SK-N-MC (cell line): ENCODE measurements at places on chromosomes 3 and 15.

DNA sequence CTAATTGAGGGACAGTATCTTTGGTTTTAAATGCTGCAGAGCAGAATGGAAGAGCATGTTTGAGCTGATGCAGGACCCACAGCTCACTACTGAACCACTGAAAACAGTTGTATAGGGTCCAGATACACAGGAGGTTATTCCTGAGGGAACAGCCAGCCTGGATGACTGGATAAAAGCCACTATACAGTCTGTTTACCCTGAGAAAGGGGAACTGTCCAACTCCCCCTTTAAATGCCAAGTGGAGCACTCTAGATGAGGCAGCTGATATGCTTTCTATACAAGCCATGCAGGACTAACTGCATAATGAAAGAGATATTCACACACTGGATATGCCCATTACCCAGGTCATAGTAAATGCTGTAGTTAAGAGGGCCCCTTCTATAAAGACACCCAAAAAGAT, 138.6 kb downstream of the IMPG2 start:
- DNase-seq, result no peak

DNA sequence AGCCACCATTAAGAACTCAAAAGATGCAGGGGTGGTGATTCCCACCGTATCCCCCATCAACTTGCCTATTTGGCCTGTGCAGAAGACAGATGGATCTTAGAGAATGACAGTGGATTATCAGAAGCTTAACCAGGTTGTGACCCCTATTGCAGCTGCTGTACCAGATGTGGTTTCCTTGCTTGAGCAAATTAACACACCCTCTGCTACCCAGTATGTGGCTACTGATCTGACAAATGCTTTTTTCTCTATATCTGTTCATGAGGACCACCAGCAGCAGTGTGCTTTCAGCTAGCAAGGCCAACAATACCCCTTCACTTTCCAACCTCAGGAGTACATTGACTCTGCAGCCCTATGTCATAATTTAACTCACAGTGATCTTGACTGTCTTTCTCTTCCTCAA, 8.6 kb upstream of the MCF2L2 start:
- no peak for DNase-seq

GRCh38 chr15:23773093-23773492, 86.0 kb upstream of the NDN start:
- no peak for DNase-seq

DNA sequence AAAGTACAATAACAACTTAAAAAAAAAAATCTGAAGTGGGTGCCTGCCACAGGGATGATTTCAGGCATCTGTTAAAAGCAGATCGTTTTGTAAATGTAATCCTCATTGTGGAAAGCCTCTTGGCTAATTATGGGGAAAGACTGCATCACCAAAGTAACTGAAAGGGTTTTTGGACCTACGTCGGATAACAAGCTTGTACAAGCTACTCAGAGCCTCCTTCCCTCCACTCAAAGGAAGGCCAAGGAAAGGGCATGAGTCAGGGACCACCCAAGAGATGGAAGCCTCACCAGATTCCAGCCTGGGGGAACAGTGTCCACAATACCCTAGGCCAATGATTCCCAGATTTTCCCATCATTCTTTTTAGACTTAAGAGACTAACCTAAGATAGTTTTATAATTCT, 84.3 kb downstream of the ATP1B3 start:
- DNase-seq, result no peak

GRCh38 chr15:66952756-66953522, 112.5 kb upstream of the SMAD3 start:
- DNase-seq, result no peak

DNA sequence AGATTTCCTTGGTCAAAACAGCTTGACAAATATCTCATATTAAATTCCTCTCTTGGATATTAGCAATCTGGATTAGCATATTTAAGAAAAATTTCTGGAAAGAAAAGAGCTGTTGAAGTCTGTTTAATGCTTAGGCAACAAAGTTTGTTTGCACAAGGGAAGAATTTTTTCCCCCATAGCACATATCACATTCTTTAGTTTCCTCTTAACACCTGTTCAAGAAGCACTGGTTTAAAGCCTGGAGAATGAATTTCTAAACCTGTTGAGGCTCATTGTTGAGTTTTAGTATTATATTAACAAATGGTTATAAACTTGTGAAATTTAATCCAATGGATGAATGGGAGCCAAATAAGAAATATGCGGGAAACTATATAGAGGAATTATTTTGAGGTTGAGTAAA, 41.5 kb downstream of the NLGN1 start:
- DNase-seq, result no peak

- DNase-seq, result no peak
Measured at GRCh38 chr3:10740954-10741353, 75.1 kb upstream of the SLC6A11 start.

- DNase-seq, result no peak
Measured at GRCh38 chr3:186988806-186989205, 58.5 kb downstream of the ST6GAL1 start.

GRCh38 chr3:88611826-88612326, 462.1 kb downstream of the C3orf38 start:
- DNase-seq, result no peak

DNA sequence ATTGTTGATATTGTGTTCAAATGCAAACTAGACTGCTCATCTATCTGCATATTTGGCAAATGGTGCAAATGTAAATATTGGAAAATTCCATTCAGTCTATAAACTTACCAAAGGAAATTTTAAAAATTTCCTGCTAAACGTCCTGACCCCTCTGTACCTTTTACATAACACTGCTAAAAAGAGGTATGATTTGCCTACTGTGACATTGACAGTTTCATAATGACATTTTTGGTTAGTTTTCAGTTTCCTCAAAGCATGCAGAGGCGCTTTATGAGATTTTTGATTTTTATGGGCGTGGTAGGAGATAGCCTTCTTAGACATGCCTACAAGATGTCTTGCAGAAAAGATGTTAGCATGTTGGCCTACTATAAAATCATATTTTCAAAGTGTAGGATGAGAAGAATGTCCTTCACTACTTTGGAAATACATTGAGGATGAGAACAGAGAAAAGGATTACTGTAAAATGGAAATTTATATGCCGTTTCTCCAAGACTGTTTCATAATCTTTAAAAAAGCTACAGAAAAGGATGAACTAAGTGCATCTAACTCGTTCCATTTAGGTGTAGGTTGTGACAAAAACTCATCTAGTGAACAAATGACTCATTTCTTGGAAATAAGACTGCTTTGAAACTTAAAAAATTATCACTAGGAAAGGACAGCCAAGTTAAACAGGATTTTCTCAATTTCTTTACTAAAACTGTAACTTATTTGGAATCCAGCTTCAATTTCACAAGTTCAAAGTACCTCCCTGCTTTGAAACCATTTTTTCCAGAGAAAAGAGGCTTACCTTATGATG, 14.5 kb upstream of the ISLR start:
- DNase-seq, result no peak

DNA sequence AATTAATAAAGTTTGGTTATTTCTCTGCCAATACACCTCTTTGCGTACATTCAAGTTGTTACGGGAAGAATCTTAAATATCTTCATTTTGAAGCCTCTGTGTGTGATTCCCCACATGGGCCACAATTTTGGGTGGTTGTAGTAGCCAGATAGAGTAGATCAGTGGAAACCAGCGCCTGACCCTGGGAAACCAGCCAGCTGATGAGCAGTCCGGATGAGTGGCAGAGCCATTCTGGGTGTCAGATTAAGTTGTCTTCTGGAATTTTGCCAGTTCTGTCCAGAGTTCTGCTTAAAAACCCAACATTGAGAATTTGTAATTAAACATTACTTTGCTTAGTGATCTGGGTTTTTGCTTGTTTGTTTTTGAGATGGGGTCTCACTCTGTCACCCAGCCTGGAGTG, 49.7 kb downstream of the MRPS25 start:
- DNase-seq, result no peak

DNA sequence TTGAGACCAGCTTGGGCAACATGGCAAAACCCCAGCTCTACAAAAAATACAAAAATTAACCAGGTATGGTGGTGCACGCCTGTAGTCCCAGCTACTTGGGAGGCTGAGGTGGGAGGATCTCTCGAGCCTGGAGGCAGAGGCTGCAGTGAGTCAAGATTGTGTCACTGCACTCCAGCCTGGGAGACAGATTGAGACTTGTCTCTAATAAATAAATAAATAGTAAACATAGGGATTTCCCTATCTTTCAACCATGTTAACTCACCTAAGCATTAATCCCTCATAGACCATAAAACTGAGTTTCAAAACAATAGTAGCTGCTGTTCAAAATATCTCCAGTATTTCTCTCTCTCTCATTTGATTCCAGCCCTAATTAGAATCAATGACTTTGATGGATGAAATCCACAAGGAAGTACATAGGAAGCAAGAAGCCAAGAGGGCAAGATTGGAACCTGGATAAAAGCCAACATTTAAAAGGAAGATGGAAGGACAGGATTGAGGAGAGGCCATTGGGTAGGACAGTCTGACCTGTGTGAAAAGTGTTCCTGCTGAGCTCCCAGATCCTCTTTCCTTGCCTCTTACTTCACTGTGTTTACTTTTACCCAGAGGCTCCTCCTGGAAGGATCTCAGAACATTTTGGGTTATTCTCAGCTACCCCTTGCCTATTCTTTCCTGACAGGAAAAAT, 12.4 kb upstream of the TTBK2 start:
- DNase-seq, result no peak

DNA sequence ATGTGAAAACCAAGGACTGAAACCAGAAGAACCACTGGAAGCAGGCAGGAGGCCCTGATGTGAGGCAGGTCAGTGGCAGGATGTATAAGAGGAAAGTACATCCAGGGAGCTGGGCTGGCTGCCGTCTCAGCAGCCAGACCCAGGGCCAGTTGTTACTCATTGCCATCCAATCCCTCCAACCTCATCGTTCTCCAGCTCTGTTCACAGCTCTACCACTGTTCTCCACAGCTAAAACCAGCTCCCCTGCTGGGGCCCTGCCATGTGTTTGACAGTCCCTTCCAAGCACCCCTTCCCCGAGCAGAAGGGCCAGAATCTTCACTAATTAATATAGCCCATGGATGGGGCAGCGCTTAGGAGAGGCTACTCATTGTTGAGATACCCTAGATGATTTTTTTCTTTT, 206.6 kb downstream of the MECOM start:
- no peak for DNase-seq

GRCh38 chr15:90814191-90814821, 54.1 kb upstream of the FURIN start:
- DNase-seq, result no peak

GRCh38 chr3:156978481-156978961, 152.4 kb downstream of the LEKR1 start:
- DNase-seq, result no peak

DNA sequence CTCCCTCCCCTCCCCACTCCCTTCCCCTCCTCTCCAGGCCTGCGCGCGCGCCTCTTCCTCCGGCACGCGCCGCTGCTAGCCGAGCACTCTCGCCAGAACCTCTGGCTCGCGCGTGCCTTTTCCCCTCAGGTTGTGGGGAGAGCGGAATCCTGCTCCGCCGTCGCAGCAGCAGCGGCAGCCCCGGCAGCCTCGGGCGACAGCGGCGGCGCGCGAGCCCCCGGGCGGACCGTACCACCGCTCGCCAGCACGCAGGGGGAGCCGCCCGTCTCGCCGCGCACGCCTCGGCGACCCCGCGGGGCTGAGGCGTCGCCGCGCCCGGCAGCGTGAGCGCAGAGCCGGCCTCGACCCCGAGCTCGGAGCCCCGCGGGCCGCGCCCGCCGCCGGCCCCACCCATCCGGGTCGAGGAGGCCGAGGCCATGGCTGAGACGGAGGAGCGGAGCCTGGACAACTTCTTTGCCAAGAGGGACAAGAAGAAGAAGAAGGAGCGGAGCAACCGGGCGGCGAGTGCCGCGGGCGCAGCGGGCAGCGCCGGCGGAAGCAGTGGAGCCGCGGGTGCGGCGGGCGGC, at the start of gene CDV3:
Gene CDV3 (plus strand): TSS at position 58 of the 566 bp plus-strand sequence. CDS start 359 bp downstream, at position 417.
- DNase-seq, result no peak

DNA sequence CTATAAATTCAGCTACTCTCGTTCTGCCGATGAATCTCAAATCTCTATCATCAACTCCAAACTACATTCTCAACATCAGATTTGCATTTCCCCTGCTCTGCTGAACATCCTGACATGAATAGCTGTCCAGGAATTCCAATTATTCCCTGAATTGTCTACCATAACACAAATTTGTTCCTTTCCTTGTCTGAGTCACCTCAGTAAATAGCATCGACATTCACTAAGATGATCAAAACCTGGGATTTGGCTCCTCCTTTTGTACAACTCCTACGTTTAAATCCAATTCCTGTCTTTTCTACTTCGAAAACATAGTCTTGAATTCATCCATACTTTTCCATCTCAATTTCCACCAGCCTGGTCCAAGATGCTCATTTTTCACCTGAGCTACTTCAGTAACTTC, 107.0 kb downstream of the GREM1 start:
- DNase-seq, result no peak

DNA sequence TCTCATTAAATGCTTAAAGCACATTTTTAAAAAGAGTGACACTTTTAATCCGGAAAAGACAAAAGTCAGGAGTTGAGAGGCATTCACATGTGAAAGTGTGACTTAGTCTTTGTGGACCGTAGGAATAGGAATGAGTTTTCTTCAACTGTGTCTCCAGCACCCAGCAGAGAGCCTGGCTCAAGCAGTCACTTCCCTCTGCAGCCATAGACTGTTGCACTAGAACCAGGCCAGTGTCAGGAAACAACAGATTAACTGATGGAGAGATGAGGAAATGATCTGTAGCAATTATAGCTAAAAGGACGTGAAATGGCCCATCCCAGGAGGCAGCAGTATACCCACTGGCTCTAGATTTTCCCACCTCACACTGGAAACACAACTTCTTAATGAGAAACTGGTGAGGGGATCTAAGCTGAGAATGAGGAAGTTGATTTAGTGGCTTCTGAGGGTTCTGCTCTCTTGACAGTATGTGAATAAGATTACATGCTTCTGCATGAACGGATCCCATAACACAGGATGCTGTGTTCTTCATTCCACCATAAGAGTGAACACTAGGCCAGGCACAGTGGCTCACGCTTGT, 19.8 kb downstream of the CFAP92 start:
- DNase-seq, result no peak

DNA sequence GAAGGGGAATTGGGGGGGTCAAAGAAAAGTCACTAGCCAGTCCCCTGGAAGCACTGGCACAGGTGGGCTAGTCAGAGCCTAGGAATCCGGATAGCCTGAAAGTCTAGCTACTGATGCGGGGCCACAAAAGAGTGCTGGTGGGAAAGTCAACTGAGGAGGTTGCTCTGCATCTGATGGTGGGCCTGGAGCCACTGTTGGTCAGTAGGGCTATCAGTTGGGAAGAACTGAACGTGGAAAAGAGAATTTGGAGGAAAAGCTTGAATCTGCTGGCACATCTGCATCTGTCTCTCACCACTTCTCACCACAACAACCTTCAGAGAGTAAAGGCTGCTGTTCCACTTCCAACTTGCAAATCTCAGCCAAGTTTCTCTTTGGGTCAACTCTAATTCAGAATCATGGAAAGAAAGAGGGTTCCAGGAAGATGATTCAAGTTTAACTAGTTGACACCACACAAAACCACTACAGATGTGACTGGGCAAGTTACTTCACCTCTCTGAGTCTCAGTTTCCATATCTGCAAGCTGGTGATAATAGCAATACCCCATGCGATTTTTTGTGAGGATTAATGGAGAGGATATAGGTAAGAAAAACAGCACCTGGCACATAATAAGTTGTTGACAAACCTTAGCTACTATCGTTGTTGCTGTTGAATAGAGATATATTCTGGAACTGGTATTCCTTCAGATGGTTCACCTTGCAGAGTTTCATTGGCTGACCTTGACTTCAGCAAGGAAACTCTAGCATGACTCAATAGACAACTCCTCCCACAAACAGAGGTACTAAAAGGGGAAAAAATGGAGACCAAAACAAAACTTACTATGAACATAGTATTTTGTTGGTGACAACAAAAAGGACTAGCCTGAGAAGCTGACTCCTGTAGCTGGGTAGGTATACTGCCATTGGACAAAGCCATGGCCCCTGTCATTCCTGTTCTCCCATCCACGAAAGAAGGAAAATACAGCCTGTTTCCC, 280.2 kb upstream of the STT3B start:
- no peak for DNase-seq

GRCh38 chr15:33200444-33200843, 5.9 kb upstream of the FMN1 start:
- no peak for DNase-seq
